HFFc6 (cell line): ENCODE measurements at places on chromosomes 6 and 20. TPM values are rescaled to one million over a fixed set of nuclear protein-coding genes. Genes with fewer than 3 reads are reported as not detected.
A peak's percentile ranks its signal among the peaks of the same experiment; 100 is the strongest.

DNA sequence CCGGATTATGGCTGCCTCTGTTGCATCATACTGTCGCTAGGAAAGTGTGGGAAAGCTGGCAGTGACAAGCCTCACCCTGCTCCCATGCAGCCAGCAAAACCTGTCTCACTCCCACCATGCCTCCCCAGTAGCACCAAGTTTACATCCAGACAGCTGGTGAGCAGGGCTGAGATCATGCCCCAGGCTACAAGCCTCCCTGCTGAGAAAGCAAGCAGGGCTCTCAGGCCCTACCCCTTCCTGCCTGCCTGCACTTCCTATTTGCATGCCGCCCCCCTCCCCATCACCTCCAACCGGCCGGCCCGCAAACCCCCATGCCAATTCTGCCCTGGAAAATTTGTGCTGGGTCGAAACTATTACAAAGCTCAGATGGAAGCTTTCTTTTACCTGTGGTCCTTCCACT is 408.2 kb upstream of the FKBP1C start:
- DNase-seq, result no peak

DNA sequence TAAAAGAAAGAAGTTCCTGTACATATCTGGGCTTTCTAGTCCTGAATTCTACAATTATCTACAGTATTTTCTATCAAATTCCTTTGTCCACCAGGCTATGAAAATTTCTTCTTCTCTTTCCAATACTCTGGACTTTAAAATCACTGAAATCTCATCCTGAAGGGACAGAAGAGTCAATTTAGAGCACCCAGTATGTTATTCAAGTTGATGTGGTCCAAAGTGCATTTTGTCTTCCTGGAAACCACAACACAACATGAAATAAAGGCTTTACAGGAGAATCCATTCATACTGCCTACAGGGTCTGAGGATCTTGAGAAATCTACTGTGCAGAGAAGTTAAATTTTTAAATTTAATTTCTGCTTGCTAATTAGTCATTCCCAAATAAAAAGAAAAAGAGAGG is 94.9 kb upstream of the ADGRF1 start:
- DNase-seq, result no peak

DNA sequence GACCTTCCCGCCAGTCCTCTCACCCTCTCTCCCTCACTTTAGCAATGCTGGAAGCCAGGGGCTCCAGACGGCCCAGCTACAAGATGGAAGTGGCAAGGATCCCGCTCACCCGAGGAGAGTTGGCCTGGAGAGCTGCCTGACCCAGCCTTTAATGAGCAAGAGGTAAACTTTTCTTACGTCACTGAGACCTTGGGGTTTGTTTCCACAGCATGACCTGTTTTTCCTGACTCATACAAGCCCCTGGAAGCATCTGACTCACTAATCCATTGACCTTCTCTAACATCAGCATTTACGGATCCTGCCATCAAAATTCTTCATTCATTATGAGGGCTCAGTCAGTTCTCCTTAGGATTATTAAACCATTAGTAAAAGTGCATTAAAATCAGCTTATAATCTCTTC is 120.4 kb downstream of the MYLK4 start:
- peak; percentile 89 for DNase-seq

DNA sequence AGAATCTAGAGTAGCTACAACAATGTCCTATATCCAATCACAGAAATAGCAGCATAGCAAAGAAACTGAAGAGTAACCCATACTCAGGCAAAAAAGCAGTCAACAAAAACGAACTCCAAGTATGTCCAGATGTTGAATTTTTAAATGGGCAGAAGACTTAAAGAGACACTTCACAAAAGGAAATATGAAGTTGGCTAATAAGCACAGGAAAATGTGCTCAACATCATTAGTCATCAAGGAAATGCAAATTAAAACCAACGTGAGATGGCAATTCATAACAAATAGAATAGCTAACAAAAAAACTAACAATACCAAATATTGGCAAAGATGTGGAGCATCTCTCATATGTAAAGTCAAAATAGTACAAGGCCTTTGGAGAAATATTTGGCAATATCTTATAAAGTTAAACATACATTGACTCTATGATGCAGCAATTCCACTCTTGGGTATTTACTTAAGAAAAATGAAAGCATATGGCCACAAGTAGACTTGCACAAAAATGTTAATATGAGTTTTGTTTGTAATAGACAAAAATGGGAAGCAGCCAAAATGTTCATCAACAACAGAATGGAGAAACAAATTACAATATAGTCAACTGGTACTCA is 37.7 kb downstream of the FRK start:
- no peak for DNase-seq

HLA-DMB gene
- not detected in 3 replicates for total RNA-seq

GSTA2 gene
- not detected in 3 replicates for total RNA-seq

- DNase-seq, result peak; percentile 50
Observed at GRCh38 chr6:87661503-87661902, 40.5 kb downstream of the AKIRIN2 start.

NEU1 gene
- 38.4 to 46.2 TPM (median 44.7 TPM) in 3 replicates for total RNA-seq
